ENCODE measurements at places on chromosomes 7 and 10.
A peak's percentile ranks its signal among the peaks of the same experiment; 100 is the strongest.

GRCh38 chr10:110504111-110504735 is 6.5 kb downstream of the DUSP5 start:
- DNase-seq, result peak; percentile 48

GRCh38 chr10:29646238-29646902 is 11.6 kb upstream of the SVIL start:
- DNase-seq, result no peak

GRCh38 chr10:88205842-88206446 is 342.5 kb downstream of the PTEN start:
- DNase-seq, result no peak

DNA sequence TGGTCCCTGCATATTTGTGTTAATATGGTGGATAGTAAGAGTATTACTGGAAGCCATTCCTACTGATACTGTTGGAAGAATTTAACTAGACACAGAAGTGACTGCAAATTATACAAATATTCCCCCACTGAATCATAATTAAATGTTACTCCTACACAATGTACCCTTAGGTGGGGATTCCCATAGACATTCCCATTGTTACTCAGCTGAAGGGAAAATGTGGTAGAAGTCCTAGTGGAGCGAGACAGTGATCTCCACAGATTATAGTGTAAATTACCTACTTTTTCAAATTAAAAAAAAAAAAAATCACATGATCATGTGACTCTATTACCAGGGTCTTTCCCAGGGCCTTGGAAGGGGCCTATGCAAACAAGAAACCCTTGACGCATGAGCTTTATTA is 611.8 kb downstream of the LRMDA start:
- no peak for DNase-seq

GRCh38 chr10:77603534-77603927 is 34.1 kb downstream of the KCNMA1 start:
- no peak for DNase-seq

DNA sequence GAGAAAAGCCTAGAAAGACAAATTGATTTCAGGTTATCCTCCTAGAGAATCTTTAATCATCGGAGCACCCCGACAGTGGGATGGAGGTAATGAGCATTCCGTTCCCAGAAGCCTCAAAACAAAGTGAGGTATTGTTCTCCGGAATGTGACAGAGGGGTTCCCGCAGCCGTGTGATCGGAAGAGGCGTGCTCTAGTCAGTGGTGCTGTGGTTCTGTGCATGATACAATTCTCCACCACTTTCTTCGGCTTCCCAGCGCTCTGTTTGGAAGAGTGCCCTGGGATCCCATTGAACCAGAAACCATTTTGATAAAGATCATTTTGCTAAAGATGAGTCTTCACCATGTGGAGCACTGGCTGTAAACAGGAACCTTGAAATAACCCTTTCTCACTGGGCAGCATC is 434.6 kb downstream of the PAXIP1 start:
- no peak for DNase-seq

All from activated CD8-positive, alpha-beta memory T cell treated with anti-CD3 and anti-CD28 coated beads for 4 hours (primary cell).